CD4-positive, alpha-beta T cell treated with Interleukin-10 for 1 hour (primary cell): ENCODE measurements at places on chromosomes 4 and X.

DNA sequence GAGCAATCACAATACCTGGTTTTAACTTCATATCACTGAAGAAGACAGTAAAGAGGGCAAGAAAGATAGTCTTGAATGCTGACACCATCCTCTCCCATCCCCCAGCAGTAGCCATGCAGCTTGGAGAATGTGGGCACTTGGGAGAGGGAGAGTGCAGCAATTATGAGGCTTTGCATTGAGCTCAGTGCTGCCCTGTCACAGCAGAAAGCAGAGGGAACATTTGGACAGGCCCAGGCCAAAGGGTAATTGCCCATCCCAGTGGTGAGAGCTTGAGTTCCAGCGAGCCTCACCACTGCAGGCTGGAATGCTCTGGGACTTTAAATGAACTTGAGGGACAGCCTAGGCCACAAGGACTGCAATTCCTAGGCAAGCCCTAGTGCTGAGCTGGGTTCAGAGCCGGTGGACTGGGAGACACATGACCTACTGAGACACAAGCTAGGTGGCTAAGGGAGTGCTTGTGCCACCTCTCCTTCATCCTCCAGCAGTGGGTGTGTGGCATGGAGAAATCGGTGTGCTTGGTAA lies 36.3 kb downstream of the CORIN start:
- DNase-seq: no peak

- DNase-seq: no peak
These were observed 220.3 kb upstream of the TENM3 start for GRCh38 chr4:182022909-182023308.

GRCh38 chrX:23515028-23515427 lies 152.3 kb upstream of the PRDX4 start:
- no peak for DNase-seq

- peak; percentile 29 for DNase-seq
These were observed 8.6 kb upstream of the ZXDA start for GRCh38 chrX:57918750-57919436.

- no peak for DNase-seq
These were observed 477 bp downstream of the KLHL13 start for GRCh38 chrX:118115953-118116712.

DNA sequence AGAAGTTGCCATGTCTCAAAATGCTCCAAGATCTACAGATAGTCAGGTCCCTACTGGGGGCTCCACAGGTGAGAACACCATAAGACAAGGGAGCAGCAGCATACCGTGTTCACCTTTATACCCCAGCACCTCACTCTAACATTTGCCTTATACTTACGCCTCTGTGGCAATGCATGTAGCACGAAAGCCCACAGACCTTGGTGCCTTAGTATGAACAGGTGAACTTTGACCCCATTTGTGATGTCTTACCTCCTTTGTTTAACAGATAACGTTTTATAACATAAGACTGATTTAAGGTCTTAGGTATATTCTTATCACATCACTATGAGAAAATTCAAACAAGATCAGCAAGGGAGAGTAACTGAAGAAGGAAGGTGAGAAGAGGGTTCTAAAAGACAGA lies 128.8 kb downstream of the ARX start:
- DNase-seq: no peak

DNA sequence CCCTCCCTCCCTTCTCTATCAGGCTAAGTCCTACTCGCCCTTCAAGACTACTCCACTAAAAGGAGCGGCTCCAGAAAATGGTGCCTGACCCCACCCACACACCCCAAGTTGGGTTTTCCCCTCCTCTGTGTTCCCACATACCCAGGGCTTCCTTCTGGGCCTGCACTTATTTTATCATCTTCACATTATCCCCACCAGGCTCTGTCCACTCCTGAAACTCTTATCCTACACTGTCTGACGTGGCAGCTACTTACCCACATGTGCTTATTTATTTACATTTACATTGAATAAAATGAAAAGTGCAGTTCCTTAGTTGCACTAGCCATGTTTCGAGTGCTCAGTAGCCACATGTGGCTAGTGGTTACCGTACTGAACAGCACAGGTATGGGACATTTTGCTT lies 5.1 kb upstream of the KDM5C start:
- no peak for DNase-seq

DNA sequence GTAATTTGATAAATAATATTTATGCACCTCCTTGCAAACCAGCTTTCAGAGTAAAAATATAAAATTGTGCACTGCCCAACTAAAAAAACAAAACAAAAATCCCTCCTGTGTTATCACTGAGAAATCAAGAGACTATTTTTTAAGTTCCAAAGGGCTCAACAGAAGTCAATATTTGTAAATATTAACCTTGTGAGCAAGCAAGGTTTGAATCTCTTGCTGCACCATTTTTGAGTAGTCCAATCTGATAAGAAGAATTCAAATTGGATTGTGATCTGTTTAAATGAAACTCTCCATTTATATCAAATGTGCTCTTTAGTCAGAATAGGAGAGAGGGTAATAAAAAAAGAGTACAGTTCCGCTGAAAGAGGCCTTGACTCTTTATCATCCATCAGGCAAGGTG lies 520.2 kb downstream of the RAB28 start:
- DNase-seq: no peak

GRCh38 chr4:151808542-151808941 lies 47.7 kb upstream of the GATB start:
- no peak for DNase-seq

DNA sequence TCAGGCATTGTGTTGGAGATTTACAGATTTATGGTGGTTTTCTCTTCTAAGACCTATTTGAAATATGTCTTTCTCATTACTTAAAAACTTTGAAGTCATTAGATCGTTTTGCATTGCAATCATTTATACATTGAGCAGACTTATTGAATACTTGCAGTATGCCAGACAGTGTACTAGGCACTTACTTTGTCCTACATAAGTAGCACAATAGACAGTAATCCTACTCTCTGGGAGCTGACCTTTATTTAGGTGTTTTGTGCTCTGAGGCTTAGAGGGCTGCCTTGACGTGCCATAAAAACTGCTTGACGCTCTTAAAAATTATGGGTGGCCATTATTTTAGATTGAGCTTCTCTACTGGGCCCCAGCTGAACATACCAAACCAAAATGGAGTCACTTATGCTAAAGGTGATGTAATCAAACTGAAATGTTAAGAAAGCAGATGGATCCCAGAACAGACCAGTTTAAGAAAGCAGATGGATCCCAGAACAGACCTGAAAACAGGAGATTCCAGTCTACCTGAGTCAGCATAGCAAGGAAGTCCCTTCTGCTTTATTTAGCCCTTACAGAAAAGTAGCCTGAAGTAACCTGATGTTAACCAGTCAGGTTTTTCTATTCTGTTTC lies 42.4 kb downstream of the PTTG2 start:
- no peak for DNase-seq

DNA sequence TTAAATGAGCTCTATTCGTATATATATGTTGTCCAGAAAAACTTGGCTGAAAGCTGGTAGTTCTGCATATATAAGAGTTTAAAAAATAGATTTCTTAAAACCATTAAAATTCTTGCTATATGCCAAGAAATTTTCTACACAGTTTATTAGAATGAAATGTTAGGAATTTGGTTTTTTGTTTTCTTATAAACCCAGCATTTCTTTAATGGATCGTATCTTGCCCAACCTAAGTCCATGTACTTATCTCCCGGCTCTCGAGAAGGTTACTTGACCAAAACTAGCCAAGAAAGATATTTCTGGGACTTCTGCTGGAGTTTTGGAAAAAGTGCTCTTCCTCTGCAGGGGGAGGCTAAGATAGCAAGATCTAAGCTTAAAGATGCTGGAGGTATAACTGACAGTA lies 4.7 kb upstream of the ASB5 start:
- DNase-seq: no peak

- no peak for DNase-seq
These were observed 40.8 kb downstream of the MGARP start for GRCh38 chr4:139239127-139239772.
